Activated gamma-delta T cell (primary cell): ENCODE measurements at places on chromosomes 11 and 22.

GRCh38 chr11:72226701-72227100, 2.1 kb downstream of the INPPL1 start:
- DNase-seq: no peak

- no peak for DNase-seq
Measured at GRCh38 chr22:36194971-36195370, 6.6 kb downstream of the APOL4 start.

DNA sequence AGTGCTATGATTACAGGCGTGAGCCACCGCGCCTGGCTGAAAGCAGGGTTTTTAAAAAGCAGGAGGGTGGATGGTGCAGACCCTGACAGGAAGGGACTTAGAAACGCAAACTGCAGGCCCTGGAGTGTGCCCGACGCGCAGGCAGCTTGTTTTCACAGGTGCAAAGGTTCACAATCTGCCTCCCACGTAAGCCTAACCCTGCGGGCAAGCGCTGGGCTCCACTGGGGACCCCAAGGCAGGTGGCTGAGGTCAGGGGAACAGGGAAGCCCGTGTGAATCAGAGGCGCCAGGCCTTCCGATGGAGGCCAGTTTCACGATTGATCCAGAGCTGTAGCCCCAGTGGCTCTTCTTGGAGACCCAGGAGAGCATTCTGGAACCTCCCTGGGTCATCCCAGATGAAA, 256.3 kb downstream of the BRD1 start:
- no peak for DNase-seq

DNA sequence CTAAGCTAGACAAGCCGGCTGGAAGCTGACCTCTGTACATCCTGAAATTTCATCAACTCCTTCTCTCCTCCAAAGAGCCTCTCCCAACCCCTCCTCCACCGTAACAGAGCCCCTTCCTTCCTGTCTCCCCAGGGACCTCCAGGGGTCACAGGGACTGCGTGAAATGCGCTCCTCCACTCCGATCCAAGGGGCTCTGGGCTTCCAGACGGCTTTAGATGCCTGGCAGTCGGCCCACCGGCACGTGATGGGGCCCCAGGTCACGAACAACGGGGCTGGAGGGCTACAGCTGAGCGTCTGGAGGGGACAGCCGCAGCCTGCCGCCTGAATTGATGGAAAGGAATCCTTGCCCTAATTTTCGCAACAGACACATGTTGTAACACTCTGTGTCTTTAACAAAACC, 264.1 kb downstream of the MN1 start:
- no peak for DNase-seq

DNA sequence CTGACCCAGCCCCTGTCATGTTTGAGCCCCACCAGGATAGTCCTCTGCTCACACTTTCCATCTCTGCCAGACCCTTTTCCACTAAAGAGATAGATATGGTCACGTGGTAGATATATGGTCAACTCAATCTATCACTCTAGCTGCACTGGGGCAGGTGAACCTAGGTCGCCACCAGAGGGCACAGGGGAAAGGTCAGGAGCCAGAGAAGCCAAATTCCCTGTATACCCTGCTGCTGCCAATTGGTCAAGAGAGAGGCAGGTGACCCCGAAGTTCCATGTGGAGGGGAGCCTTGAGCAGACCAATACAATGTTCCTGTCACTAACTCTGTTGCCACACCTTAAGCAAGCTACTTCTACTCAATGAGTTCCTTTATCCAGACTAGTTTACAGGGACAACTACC, 101.1 kb upstream of the GALNT18 start:
- DNase-seq: no peak

GRCh38 chr11:64343767-64344559, 4.0 kb downstream of the CCDC88B start:
- DNase-seq: no peak

DNA sequence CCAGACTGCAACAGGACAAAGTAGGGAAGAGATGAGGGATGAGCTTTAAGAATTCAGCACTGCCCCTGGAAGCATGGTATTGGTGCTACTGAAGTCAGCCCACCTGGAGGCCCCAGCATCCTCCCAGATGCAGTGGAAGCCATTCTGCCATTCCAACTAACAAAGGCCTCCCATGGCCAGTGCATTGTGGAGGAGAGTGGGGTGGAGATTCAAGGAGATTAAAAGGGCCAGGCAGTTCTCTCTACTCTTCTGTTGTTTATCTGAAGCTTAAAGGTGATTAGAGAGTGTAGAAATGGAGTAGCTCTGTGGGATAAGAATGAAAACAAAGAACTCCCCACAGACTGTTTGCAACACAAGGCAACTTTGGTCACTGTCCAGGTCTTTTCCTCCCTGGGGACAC, 24.1 kb upstream of the TSKU start:
- DNase-seq: no peak

GRCh38 chr11:112453601-112454577, 193.2 kb upstream of the PLET1 start:
- no peak for DNase-seq

- no peak for DNase-seq
Measured at GRCh38 chr22:27546157-27546935, 255.2 kb downstream of the MN1 start.

- no peak for DNase-seq
Measured at GRCh38 chr11:27719546-27719925, 19.3 kb upstream of the BDNF start.

GRCh38 chr11:47406896-47407745, 1.3 kb upstream of the SLC39A13 start:
- no peak for DNase-seq

- no peak for DNase-seq
Measured at GRCh38 chr22:39832627-39833074, 60.9 kb downstream of the ENTHD1 start.
